ENCODE measurements at places on chromosomes 12 and 14. TPM values are rescaled to one million over a fixed set of nuclear protein-coding genes. Genes with fewer than 3 reads are reported as not detected.
A peak's percentile ranks its signal among the peaks of the same experiment; 100 is the strongest.

- H3K4me1 ChIP-seq: no peaks in the 10 kb centered on the region
- no peak overlapping the region for H3K27ac ChIP-seq
- peak; percentile 28 for DNase-seq
- no peaks in the 10 kb centered on the region for H3K27me3 ChIP-seq
- no peaks in the 10 kb centered on the region for H3K36me3 ChIP-seq
These were observed 289.9 kb upstream of the KITLG start for GRCh38 chr12:88870000-88870737.

The DNAAF2 gene
- 43.2 TPM for total RNA-seq

DNA sequence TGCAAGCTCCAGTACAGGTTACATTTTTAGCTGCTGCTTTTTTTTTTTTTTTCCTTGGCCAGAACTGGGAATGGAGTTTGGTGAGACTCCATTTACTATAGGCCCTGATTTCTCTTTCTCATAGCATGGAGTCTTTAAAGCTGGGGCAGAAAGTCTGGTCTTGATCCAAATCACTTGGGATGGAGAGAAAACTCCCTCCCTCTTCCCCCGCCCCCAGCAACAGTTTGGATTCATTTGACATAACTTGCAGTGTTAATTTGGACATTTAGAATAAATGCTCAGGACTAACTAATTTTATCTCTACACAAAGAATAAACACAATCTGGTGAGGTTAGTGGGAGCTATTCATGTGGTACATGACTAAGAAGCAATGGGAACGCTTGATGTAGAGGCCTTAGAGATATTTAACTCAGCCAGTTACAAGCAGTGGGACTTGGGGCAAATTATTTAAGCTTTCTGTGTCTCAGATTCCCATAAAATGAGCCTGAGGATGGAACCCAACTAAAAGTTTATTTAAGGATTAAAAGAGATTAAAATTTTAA lies 107.3 kb upstream of the ARHGAP5 start:
- no peaks in the 10 kb centered on the region for H3K4me1 ChIP-seq
- H3K36me3 ChIP-seq: no peaks in the 10 kb centered on the region
- DNase-seq: no peak
- H3K4me3 ChIP-seq: no peak overlapping the region
- H3K27ac ChIP-seq: no peak overlapping the region
- no peaks in the 10 kb centered on the region for H3K27me3 ChIP-seq

The IL23A gene
- not detected for total RNA-seq

DNA sequence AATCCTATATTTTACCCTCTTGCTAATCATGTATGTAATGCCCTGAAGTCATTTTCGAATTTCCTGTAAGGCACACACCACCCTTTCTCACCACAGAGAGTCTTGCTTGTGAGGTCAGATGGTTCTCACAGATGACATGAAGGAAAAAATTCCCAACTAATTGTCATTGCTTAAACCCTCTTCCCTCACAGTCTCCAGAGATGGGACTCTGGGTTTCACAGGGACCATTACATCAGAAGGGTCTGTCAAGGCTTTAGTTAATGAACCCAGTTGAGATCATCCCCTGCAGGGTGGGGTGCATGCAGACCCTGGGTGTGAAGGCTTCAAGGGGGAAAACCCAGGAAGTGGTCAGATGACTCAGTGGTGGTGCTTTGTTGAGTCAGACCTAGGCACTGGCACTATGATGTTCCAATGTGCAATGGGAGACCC lies 229.6 kb downstream of the BCAT1 start:
- no peak for DNase-seq
- H3K36me3 ChIP-seq: no peaks in the 10 kb centered on the region
- no peak overlapping the region for H3K4me3 ChIP-seq
- no peaks in the 10 kb centered on the region for H3K4me1 ChIP-seq
- H3K27me3 ChIP-seq: no peaks in the 10 kb centered on the region
- no peak overlapping the region for H3K27ac ChIP-seq

DNA sequence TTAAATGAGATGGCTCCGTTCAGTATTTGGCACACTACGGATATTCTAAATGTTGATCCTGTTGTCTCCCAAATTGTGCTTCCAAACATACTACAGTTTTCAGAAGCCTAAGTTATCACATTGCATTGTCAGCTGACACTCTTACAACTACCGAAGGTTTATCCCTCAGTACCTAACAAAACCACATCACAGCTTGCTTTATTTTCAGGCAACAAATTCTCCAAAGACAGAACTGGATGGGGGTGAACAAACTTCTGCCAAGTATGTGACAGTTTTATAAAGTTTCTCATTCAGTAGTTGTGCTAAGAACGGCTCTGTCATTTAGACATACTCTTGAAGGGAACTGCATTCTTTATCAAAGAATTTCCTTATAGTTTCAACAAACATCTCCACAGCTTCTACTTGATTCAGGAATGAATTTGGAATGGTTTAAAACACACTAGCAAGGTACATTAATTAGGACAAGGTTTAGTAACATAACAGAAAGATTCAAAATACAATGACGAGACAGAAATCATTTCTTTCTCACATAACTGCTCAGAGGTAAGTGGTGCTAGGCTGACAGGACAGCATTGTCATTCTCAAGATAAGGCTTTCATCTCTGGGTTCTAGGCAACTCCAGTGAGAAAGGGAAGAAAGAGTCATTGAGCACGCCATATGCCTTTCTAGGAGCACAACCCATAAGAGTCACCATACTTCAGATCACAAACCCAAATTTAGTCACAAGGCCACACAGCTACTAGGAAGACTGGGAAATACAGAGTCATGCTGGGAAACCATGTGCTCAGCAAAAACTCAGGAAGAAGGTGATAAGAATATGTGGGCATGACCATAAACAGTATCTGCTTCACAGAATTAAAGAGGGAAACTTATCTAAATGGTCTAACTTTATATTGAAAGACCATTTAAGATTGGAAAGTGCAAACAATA lies 100.7 kb downstream of the DUSP6 start:
- no peak overlapping the region for H3K27ac ChIP-seq
- DNase-seq: no peak
- no peaks in the 10 kb centered on the region for H3K4me1 ChIP-seq
- no peak overlapping the region for H3K4me3 ChIP-seq

GRCh38 chr12:13390381-13390861 lies 193.9 kb downstream of the EMP1 start:
- no peaks in the 10 kb centered on the region for H3K36me3 ChIP-seq
- no peaks in the 10 kb centered on the region for H3K27me3 ChIP-seq
- H3K4me3 ChIP-seq: no peak overlapping the region
- H3K4me1 ChIP-seq: peaks cover 7% of the 10 kb centered on the region

The HOXC6 gene
- total RNA-seq: not detected

DNA sequence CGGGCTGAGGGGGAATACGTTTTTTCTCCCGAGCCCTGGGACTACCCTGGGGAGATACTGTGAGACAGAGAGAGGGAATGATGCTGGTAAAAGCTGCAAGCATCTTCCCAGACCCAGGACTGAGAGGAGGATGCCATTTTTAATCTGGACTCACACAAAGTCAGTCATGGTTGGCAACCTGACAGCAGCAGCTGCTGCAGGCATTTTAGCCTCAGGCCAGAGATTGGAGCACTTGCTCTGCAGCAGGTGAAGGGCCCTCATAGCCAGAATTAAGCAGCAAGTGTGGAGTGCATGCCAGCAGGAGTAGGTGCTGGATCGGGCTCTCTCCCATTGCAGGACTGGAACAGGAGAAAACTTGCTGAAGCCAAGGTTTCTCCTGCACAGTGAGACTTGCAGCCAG lies 361.1 kb upstream of the CLEC14A start:
- H3K36me3 ChIP-seq: no peaks in the 10 kb centered on the region
- no peak for DNase-seq
- no peaks in the 10 kb centered on the region for H3K4me1 ChIP-seq
- no peaks in the 10 kb centered on the region for H3K27me3 ChIP-seq

DNA sequence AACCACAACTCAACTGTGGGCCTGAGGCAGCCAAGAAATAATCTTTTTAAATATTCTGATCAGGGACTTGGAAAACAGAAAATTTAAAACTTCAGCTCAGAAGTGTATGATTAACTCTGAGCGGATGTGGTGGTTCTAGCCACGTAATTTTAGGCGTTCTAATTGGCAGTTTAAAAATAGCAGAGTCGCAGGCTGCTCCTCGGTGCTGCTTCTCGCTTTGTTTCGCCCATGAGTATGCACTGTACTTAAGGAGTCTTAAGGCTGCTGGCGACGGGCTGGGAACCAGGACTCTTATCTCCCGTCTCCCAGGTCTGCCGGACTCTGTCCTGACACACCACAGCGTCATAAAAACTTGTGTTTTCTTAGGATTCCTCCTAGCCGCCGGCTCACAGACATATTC lies 113.4 kb upstream of the PELI2 start:
- H3K27me3 ChIP-seq: no peaks in the 10 kb centered on the region
- no peaks in the 10 kb centered on the region for H3K36me3 ChIP-seq
- peaks cover 26% of the 10 kb centered on the region for H3K4me1 ChIP-seq
- peak overlapping the region; percentile 60 for H3K27ac ChIP-seq

- DNase-seq: no peak
- no peak overlapping the region for H3K4me3 ChIP-seq
- H3K27me3 ChIP-seq: no peaks in the 10 kb centered on the region
- H3K4me1 ChIP-seq: no peaks in the 10 kb centered on the region
These were observed 28.8 kb upstream of the BCAT1 start for GRCh38 chr12:24977711-24978110.

- no peaks in the 10 kb centered on the region for H3K4me1 ChIP-seq
- no peaks in the 10 kb centered on the region for H3K36me3 ChIP-seq
- no peak for DNase-seq
- no peak overlapping the region for H3K4me3 ChIP-seq
- H3K27me3 ChIP-seq: no peaks in the 10 kb centered on the region
- no peak overlapping the region for H3K27ac ChIP-seq
These were observed 66.1 kb upstream of the GRIP1 start for GRCh38 chr12:66744956-66745383.

- H3K36me3 ChIP-seq: no peaks in the 10 kb centered on the region
- H3K4me3 ChIP-seq: no peak overlapping the region
- DNase-seq: no peak
- H3K27me3 ChIP-seq: no peaks in the 10 kb centered on the region
These were observed 143.4 kb downstream of the KCNK10 start for GRCh38 chr14:88179716-88180115.

The BCAT1 gene
- 7.0 TPM for total RNA-seq

The TTC6 gene
- 21.2 TPM for total RNA-seq

DNA sequence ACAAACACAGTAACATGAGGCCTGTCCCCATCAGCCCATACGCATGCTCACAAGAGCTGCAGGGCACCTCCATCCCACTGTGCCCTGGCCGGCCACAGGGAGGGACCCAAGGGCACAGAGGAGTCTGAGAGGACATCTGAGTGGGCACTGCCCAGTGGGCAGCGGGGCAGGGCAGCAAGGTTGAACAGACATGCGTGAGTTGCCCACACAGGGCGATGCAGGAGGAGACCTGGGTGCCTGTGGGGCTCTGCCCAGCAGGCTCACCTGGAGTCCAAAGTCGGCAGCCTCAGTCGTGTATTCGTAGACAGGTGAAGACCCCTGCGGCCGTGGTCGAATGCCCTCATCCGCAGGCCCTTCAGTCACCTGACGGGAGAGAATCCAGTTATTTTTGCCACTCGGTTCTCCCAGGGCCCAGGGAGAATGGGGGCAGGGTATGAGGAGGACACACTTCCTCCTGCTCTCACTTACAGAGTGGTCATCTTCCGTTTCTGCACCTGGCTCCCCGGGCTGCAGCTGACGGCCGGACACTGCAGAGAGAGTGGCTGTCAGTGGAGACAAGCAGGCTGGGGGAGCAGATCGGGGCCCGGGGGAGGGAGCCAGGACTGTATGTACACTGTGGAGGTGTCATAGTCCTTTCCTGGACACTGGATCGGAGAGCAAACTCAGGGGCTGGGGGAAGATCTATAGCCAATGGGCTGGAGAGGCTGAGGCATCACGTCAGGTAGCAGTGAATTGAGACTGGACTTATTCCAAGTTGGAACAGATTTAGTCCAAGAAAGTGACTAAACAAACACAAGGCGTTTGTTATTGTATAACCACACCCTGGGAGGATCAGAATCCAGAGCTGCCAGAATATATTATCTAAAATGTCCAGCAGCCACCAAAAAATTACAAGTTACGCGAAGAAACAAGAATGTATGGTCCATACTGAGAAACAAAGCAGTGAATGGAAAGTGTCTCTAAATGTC lies 20.7 kb downstream of the AHNAK2 start:
- peaks cover 8% of the 10 kb centered on the region for H3K36me3 ChIP-seq
- H3K27me3 ChIP-seq: no peaks in the 10 kb centered on the region
- peaks cover 14% of the 10 kb centered on the region for H3K4me1 ChIP-seq
- no peak for DNase-seq

DNA sequence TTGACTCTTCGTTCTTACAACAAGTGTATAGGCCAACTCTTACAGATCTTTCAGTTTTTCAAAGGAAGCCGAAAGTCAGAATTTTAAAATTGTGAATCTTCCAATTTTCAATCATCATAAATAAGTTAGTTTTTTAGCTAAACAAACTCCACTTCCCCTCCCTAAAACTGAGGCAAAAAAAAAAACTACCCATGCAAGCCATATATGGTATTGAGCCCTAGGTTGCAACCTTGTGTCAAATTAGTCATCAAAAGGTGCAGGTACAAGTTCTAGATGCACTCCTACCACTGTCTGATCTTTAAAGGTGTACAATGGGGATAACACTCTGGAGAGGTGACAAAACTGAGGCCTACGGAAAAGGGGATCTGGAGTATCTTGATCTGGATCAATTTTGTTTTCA lies 97.9 kb downstream of the PAWR start:
- H3K36me3 ChIP-seq: peaks cover 7% of the 10 kb centered on the region
- no peak overlapping the region for H3K27ac ChIP-seq
- no peak overlapping the region for H3K4me3 ChIP-seq
- no peaks in the 10 kb centered on the region for H3K27me3 ChIP-seq
- H3K4me1 ChIP-seq: no peaks in the 10 kb centered on the region
- DNase-seq: no peak

The TAS2R7 gene
- not detected for total RNA-seq

DNA sequence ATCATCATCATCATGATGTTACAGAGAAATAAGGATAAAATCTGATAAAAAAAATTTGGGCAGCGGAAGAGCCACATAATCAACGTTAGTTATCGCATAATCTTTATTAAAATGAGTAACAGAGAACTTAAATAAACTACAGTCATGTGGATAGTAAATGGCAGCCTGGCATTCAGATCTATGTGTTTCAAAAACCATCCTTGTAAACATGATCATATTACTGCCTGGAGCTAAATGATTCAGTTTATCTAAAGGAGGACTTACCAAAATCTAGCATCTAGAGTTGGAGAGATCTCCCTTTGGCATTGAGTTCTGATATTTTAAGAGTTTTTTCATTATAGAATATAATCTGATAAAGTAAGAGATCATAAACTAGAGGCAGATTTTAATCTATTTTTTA lies 200.1 kb upstream of the MGAT4C start:
- no peak for DNase-seq
- no peaks in the 10 kb centered on the region for H3K4me1 ChIP-seq
- H3K27ac ChIP-seq: no peak overlapping the region
- no peaks in the 10 kb centered on the region for H3K27me3 ChIP-seq

GRCh38 chr14:53533384-53533970 lies 380.4 kb upstream of the DDHD1 start:
- no peak for DNase-seq
- H3K4me3 ChIP-seq: no peak overlapping the region
- H3K4me1 ChIP-seq: peaks cover 11% of the 10 kb centered on the region
- no peak overlapping the region for H3K27ac ChIP-seq

The ZDHHC22 gene
- not detected for total RNA-seq

- H3K36me3 ChIP-seq: peaks cover 8% of the 10 kb centered on the region
- peak overlapping the region; percentile 90 for H3K27ac ChIP-seq
- no peak overlapping the region for H3K4me3 ChIP-seq
- H3K27me3 ChIP-seq: no peaks in the 10 kb centered on the region
- DNase-seq: no peak
These were observed 2.7 kb downstream of the ARL6IP4 start for GRCh38 chr12:122982963-122983788.

- H3K27me3 ChIP-seq: peaks cover 31% of the 10 kb centered on the region
- no peak overlapping the region for H3K4me3 ChIP-seq
- no peak for DNase-seq
- no peaks in the 10 kb centered on the region for H3K36me3 ChIP-seq
These were observed 6.9 kb upstream of the RD3L start for GRCh38 chr14:103949131-103949790.

The MMP14 gene
- 90.3 TPM for total RNA-seq
